ENCODE measurements at places on chromosomes 7 and 10. TPM values are rescaled to one million over a fixed set of nuclear protein-coding genes. Genes with fewer than 3 reads are reported as not detected.

DNA sequence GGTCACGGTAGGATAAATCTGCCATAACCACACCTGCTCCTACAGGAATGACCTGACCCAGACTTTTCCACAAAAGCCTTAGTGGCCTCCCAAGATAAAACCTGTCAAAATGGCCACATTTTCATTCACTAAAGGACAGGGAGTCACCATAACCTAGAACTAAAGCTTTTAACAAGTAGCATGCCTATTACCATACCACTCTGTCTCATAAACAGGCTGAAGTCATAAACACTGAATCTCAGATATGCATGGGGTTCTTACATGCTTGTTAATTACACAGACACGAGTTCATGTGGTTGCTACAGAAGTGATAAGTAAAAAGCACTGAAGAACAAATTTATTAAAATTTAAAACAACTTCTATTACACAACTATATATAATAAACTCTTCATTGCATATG is 56.0 kb downstream of the HIPK2 start:
- no peak for DNase-seq

Gene CNTNAP2
- 0.72 TPM for total RNA-seq

Gene ATP5MK
- total RNA-seq: 119 TPM

Gene MYL10
- total RNA-seq: not detected

Measured in T-cell (primary cell).